NCI-H1417 (cell line): ENCODE measurements at places on chromosomes 7 and 10.
A peak's percentile ranks its signal among the peaks of the same experiment; 100 is the strongest.

DNA sequence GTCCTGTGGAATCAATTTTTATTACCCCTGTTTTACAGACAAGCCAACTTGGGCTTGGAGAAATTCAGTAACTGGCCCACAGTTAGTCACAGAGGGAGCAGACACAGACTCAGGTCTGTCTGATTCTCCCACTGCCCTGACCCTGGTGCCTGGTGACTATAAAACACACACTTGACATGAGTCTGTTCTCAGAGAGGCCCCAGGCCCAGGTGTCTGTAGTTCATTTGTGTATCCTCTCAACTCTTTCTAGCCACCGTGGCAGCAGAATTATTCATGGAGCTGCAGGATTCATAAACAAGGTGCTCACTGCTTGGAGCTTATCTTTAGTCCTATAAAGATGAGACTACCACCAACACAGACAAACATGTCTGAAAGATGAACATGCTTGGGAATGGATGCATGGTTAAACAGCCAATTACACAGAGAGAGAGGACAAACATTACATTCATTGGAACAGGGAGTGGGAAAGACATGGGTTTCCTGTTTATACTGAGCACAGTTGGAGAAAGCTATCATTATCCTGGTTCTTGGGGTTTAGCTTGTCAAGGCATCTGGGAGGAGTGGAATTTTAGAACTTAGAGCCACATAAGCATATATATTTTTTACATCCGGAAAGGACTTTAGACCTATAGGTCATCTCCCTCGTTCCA is 79.1 kb upstream of the PDCD4 start:
- peak; percentile 17 for DNase-seq

DNA sequence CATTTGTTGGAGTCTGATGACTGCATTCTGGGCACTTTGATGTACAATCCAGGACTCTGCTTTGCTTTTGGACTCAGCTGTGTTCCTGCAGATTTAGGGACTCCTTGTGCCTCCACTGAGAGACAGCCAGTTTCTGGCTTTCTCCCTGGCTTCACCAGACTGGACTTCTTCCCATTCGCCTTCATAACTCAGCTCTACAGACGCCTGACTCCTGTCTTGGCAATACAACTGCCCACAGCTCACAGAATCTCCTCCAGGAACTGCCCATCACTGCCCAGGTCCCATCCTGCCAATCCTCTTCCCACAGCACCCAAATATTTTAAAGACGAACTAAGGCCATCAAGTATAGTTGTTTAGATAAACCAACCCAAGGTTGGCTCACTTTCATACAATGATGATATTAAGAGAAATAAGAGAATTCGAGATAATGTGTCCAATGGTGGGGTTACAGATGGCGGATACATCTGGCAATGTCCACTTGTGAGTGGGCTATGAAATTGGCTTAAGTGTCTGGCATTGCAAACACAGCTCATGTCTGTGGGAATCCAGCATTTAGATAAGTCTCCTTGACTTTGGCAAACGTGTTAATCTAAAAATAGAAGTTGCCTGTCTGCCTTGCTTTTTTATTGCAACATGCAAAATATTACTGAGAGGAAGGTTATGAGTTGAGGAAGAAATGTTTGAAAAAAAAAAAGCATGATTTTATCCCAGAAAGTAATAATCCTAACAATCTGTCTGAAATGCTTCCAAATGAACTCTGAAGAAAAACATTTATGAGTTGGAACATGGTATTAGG is 95.1 kb downstream of the ITGA8 start:
- no peak for DNase-seq

DNA sequence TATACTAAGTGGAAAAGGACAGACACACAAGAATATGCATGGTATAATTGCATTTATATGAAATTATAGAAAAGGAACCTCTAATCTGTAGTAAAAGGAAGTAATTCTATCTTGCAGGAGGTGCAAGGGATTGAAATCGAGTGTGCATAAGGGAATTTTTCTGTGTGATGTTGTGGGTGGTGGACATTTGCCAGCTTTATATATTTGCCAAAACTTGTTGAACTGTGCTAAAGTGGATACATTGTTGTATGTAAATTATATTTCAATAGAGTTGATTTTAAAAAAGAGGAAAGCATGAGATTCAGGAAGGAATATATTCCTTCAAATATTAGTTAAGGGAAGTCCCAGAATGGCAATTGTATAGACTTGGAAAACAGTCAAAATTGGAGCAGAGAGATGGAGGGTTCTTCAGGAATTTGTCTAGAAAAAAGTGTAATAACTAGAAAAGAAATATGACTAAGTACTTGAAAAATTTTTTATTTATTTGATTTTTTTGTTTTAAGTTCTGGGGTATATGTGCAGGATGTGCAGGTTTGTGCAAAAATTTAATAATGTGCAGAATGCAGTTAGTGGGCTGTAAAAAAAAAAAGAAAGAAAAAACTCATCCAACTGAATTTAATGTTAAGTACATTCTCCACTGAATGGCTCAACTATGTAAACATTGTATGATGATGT is 96.1 kb downstream of the ARL4A start:
- no peak for DNase-seq

GRCh38 chr7:82542665-82543064 is 99.1 kb upstream of the CACNA2D1 start:
- DNase-seq: no peak

DNA sequence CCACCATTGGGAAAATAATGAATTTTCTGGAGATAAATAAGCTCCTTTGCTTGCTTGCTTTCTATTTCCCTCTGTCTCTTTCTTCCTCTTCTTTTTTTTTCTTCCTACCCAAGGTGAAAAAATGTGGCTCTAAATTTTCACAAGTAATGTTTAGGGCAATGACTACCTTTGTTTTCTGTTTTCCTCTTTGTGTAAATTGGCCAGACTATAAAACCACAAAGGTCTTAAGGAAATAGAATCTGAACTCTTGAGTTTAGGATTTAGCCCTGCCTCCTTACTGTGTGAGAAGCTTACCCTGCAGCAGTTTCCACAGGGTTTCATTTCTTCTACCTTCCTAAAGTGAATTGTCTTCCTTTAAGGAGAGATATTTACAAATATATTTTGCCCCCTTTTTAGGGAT is 330.4 kb downstream of the ARL4A start:
- no peak for DNase-seq

DNA sequence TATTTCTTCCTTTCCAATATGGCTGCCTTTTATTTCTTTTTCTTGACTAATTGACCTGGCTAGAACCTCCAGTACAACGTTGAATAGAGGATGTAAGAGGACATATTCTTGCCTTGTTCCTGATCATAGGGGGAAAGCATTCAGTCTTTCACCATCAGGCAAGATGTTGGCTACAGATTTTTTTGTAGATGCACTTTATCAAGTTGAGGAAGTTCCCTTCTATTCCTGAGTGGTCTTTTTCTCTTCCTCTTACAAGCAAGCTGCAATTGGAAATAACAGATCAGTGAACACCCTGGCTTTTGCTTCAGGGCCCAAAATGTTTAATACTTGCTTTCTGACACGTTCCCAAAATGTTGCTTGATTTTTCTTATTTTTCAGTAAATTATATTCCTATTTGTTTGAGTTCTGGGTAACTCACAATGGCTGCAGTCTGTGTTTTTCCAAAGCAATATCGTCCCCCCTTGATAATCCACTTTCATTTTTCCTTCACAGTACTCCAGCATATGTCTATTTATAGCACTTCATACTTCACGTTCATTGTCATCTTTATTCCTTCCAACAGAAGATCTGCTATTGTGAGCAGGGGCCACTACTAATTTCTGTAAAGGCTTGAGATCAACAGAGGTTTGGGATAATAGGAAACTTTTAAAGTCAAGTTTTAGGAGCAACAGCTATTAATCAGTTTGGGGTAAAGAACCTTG is 11.7 kb downstream of the CPEB3 start:
- no peak for DNase-seq

DNA sequence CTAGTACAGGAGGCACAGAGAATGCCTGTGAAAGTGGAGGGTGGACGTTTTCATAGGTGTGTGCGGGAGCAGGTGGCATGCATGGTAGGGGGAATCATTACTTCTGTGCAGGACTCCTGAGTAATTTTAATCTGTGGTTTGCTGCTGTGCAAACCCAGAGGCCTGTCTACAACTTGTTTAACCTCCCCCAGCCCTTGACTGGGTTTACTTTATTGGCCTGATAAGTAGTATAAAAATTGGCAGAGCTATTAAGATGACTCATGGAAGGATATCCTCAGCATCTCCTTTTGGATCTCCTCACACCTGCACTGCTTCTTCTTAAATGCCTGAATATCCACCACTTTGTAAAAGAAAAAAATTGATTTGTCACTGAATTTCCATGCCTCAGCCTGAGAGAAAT is 104.8 kb downstream of the AUTS2 start:
- no peak for DNase-seq

DNA sequence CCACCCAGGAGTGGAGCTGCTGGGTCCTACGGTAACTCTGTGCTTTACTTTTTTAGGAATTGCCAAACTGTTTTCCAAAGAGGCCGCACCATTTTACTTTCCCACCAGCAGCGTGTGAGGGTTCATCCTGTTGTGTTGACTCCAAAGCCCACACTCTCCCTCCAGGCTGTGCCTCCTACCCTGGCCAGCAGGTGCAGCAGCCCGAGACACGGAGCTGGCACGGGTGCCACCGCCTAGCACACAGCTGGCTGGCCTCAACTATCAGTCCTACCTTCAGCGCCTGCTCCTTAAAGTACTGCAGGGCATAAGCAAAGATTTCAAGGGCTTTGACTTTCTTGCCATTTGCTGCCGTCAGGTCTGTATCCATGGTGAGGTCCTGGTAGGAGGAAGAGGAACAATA is 44.0 kb downstream of the HSPA12A start:
- no peak for DNase-seq

DNA sequence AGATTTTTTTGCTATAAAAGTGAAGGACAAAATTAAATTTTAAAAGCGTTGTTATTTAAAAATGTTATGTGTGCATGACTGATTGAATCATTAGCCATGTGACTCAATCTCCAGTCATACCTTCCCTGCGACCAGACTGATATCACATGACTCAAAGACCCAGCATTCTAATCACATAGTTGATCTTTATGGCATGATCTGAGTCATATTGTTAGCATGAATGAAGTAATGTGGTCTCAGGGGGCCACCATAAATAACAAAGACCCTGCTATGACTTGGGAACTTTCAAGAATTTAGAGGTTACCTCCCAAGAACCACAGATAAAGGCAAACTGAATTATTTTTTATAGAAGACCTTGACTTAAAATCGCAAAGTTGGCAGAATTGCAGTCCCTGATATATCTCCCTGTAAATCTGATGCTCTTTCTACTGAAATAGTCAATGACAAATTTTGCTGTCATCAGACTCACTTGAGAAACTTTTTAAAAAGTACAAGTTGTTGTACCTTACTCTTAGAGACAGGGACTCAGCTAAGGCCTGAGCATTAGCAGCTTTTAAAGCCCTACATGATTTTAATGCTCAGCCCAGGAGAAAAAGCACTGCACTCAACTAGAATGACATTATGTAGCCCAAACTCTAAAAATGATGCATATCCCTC is 717.3 kb downstream of the XPNPEP1 start:
- no peak for DNase-seq
